ENCODE measurements at places on chromosomes 13 and 19.
A peak's percentile ranks its signal among the peaks of the same experiment; 100 is the strongest.

DNA sequence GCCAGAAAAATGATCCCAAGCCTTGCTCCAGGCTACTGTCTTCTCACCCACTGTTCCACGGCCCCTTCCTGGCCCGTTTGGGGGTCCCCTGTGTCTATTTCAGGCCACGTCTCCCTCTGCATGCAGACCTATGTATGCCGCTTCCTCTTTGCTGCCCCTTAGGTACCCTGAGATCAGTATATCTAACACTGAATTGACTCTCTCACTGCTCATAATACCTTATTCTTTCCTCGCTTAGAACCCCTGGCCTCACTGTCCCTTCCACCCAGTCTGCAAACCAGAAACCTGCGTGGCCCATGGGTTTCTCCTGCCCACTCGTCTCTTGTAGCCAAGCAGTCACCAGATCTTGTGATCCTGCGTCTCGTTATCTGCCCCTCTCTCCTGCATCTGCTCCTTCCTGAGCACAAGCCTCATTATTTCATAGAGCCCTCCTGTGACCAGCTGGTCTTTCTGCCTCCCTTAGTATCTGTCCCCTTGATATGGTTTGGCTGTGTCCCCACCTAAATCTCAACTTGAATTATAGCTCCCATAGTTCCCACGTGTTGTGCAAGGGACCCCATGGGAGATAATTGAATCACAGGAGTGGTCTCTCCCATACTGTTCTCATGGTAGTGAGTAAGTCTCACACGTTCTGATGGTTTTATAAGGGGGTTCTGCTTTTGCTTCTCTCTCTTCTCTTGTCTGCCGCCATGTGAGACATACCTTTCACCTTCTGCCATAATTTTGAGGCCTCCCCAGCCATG is 109.0 kb upstream of the RNF113B start:
- no peak for DNase-seq

- DNase-seq = no peak
Measured at GRCh38 chr13:73715114-73715910, 418.9 kb downstream of the KLF12 start.

GRCh38 chr19:17109962-17110598 is 34.5 kb downstream of the MYO9B start:
- no peak for DNase-seq

DNA sequence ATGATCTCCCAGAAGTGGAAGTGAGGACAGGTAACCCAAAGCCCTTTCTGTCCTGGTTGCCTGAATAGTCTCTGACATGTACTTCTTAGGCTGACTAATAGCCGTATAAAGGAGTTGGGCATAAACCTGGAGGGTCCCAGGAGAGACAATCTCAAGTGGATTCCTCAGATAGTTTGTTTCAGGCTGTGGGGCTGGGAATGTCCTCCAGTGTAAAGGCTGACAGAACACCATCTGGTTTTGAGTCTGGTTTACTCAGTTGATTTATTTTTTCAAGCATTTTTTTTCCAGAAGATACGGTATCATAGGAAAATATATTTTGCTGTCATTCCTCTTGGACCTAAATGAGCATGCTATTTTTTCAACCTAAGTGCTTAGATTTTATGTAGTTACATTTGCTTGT is 15.2 kb downstream of the HTR2A start:
- no peak for DNase-seq

GRCh38 chr19:38683393-38684077 is 36.1 kb downstream of the ACTN4 start:
- peak; percentile 87 for DNase-seq

DNA sequence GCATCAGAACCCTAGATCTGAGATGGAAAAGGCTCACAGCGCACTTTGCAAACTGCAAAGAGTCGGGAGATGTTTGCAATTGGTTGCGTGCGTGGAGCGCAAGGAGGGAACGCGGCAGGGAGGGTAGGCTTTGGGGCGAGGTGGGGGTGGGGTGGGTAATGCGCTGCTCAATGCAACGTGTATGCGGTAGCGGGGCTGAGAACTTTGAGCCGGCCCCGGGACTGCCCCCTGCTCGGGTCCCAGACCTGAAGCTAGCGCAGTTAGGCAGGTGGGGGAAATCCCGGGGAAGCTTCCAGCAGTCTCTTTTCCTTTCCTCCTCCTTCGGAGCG is 971 bp downstream of the FOSB start:
- no peak for DNase-seq

DNA sequence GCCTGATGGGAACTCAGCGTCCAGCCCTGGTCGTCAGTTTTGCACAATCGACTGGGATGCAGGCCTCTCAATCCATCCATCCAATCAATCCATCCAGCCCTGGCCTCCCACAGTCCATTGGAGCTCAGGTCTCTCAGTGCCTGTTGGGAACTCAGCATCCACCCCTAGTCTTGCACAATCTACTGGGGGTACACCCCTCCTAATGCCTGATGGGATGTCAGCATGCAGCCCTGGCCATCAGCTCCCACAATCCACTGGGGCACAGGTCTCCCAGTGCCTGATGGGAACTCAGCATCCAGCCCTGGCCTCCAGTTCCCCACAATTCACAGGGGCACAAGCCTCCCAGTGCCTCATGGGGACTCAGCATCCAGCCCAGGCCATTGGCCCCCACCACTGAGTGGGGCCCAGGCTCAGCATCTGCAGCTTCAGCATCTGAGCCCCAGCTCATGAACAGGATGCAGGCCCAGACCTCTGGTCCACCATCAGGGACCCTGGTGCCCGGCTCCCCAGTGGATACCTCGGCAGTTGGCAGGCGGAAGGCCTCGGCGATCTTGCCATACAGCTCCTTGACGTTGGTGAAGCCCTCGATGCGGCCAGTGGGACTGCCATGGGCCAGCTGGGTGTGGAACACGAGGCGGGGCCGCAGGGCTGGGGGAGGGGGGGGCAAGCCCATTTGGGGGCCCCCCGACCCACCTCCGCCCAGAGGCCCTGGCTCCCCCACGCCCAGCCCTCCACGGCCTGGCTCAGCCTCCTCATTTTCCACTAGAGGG is 7.2 kb upstream of the PTGER1 start:
- DNase-seq = no peak

DNA sequence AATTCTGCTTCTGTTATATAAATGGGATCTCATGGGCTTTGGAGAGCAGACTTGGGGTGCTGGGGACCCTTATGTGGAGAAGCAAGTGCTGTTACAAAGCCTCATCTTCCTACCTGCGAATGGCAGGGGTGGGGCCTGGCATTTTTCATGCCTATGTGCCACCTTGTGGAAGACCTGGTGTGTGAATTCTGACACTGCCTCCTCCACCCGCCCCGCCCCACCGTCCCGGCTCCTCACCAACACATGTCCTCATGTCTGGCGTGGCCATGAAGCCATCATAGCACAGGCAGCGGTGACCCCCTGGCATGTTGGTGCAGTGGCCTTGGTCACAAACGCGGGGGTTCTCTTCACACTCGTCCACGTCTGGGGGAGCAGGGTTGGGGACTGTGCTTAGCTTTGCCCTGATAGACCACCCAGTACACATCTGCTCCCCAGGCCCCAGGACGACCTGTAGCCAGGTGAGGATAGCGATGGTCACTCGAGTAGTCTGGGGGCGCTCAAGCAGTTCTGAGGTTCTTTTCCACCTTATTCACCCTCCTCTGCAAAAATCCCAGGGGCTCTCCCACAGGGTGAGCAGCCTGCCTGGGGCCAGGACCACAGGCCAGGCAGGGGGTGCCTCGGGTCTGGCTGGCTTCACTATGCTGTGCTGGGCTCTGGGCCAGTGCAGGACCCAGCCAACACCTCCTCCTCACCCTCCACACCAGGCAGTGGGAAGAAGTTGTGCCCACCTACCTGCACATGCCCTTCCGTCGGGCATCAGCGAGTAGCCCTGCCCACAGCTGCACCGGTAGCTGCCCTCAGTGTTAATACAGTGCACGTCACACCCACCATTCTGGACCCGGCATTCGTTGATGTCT is 32.7 kb downstream of the FBN3 start:
- DNase-seq = no peak

DNA sequence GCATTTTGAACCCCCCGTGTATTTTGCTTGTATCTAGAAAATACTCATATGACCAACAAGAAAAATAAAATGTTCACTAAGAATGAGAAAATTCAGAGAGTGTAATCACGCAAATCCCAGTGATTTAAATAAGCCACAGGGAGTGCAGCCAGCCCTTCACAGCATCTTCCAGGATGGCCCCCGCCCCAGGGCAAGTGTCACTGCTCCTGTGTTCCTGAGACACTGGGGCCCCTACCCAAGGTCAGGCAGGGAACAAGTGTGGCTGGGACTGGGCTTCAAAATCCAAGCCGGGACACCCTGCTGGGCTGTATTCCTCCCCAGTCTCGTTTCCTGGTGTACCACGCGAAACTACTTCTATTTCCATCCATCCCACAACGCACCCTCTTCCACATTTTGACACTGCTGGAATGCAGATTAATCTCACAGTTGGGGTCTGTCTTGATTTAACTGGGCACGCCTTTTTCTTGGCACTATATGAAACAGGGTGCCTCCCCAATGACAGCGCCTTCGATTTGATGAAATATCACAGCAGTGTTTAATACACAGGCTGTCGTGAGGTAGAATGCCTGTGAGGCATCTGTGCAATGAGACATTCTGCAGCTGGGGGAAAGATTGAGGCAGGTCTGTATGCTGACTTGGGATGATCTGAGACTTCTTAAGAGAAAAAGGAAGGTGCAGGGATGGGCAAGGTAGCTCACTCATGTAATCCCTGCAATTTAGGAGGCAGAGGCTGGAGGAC is 18.3 kb upstream of the CCNP start:
- no peak for DNase-seq

GRCh38 chr13:51044023-51044665 is 66.9 kb downstream of the C13orf42 start:
- no peak for DNase-seq

- DNase-seq = no peak
Measured at GRCh38 chr19:3554254-3555083, 2.9 kb downstream of the MFSD12 start.

DNA sequence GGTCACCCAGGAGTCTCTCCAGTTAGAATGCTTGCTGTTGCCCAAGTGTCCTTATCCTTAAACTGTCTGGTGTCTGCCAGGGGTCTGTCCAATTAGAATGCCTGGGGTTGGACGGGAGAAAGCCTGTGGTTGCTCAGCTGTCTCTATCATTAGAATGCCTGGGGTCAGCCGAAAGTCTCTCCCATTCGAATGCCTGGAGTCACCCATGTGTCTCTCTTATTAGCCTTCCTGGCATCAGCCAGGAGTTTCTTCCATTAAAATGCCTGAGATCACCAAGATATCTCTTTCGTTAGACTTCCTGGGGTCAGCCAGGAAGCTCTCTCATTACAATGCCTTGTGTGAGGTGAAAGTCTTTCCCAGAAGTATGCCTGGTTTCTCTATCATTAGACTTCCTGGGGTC is 1521.0 kb downstream of the UQCRFS1 start:
- DNase-seq = no peak

- no peak for DNase-seq
Measured at GRCh38 chr13:48594096-48594815, 59.5 kb upstream of the CYSLTR2 start.

DNA sequence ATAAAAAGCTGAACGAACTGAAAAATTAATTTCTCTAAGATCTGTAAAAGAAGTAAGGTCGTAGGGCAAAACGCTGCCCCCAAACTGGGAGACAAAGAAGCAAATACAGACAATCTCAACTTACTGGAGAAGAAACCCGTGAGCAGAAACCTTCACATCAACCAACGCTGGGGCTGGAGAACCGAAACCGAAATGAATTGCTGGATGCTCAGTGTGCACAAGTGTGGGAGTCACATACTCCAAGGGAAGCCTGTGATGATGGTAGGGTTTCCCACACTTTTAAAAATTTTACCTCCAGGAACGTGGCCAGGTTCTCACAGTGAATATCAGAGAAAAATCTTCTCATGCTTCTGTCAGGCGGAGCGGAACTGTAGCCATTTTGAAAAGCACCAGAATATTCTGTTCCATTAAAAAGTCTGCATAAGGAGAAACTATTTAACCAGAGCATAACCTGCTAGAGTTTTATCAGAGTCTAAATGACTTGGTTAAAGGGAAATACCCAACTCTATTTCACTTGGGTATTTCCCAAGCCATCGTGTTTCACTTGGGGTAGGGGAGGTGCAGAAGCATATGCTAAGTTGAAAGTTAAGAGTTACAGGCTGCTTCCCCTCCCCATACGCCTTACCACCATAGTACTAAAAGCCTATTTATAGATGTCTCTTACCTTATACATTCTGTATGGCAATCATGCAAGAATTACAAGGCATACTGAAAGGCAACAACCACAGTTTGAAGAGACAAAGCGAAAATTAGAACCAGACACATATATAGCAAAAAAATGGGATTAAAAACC is 110.5 kb upstream of the SLITRK1 start:
- no peak for DNase-seq

DNA sequence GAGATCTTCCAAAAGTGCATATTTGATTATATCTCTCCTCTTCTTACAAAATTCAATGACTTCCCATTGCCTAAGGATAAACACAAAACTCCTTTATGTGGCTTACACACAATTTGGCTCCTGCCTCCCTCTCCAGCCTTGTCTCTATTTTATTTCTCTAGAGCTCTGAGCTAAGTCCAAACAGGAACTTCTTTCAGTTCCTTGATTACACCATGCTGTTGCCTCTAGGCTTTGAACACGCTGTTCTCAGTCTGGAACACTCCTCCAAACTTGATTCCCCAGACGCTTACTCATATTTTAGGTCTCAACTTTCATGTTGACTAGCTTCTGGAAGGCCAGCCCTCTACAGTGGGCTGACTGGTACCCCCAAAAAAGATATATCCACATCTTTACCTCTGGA is 258.5 kb downstream of the COG6 start:
- DNase-seq = peak; percentile 77

GRCh38 chr13:101415358-101416174 is 742 bp downstream of the NALCN start:
- DNase-seq = no peak

GRCh38 chr13:55062662-55063061 is 2034.0 kb downstream of the OLFM4 start:
- no peak for DNase-seq

GRCh38 chr13:70253411-70253810 is 145.2 kb upstream of the KLHL1 start:
- no peak for DNase-seq

DNA sequence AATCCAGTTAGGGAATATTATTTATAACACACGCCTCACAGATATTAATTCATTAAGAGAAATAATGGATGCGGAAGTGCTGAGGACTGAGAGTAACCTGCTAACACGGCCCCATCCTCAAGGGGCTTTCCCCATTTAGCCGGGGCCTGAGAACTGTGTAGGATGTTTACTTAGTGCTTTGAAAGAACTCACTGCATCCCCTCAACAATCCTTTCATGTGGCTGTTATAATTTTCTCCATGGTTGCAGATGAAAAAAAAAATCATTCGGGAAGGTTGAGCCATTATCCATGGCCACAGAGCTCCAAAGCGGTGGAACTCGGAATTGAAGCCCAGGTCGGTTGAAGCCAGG is 98.2 kb downstream of the ING1 start:
- no peak for DNase-seq

GRCh38 chr19:55145232-55145631 is 3.8 kb downstream of the TNNT1 start:
- no peak for DNase-seq

DNA sequence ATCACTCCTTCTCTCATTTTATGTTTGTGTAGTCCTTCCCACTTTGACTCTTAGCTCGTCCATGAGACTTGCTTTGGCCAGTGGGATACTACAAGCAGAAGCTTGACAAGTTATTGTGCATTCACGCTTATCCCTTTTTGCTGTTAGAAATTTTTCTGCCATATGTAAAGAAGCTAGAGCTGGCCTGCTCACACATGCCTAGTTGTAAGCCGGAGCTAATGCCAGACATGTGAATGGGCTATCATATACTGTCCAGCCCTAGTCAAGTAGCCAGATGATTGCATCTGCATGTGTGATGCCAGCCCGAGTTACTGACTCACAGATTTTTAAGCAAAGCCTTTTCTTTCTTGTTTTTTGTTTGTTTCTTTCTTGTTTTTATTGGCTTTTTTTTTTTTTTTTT is 460.7 kb downstream of the TDRD3 start:
- no peak for DNase-seq

GRCh38 chr19:20107301-20107700 is 29.5 kb downstream of the ZNF90 start:
- DNase-seq = no peak

All from fibroblast of gingiva (primary cell).